Muscle of back (tissue), 13 donors: ENCODE measurements at places on chromosomes 2 and 18. TPM values are rescaled to one million over a fixed set of nuclear protein-coding genes. Genes with fewer than 3 reads are reported as not detected.

- no peak for DNase-seq
Observed at GRCh38 chr2:45178854-45179253, 169.6 kb upstream of the SIX2 start.

DNA sequence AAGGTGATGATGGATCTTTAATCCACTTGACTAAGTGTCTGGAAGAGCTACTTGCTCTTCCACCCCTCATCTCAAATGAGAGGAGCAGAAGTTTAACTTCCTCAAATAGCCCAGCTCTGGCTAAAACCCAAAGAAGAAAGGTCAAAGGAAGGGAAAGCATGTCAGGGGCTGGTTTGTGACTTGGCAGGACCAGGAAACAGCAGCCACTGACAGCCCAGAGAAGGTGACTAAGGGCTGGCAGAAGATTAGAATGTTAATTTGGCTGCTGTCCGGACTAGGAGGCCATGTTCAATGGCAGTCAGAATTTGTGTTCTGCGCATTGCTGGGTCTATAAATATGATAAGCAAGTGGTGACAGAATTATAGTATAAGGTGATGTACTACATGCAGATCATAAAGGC is 386.2 kb downstream of the SETBP1 start:
- no peak for DNase-seq

- DNase-seq, result no peak
Observed at GRCh38 chr2:120861191-120861575, 125.5 kb downstream of the GLI2 start.

DNA sequence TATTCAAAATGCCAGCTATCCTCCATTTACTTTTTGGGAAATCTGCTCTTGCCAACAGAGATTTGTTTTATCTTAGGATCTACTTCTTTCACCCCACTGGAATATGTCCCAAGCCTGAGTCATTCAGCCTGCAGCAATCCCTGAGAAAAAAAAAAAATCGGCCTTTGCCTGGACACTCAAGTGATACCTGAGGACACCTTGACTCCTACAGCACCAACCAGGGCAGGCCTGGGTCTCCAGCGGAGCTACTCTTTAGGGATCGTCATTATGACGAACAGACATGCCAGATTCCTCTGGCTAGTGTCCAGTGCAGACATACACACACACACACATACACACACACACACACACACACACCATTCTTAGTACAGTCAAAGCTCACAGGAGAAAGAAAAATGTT is 2.2 kb upstream of the UGT1A6 start:
- DNase-seq, result no peak

- no peak for DNase-seq
Observed at GRCh38 chr2:100270381-100271146, 51.7 kb downstream of the LONRF2 start.

- DNase-seq, result peak; percentile 36
Observed at GRCh38 chr18:35756506-35757117, 175.1 kb downstream of the GALNT1 start.

DNA sequence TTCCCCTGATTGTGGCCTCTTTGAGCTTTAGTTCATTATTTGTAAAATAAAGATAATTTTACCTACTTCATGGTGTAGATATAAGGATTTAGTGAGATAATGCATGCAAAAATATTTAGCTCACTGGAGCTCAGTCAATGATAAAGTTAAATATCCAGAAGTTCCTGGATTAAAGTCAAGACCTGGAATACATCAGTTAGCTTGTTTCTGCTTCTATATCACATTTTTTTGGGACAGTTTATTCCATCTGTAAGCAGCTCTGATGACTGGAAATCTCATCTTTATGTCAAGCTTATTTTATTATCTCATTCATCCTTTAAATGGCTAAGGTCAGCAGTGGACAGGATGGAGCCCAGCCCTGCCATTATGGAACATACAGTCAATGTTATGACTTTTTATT is 152.0 kb downstream of the EVA1A start:
- no peak for DNase-seq

The UGT1A10 gene
- not detected for polyA plus RNA-seq

The IL37 gene
- polyA plus RNA-seq, result not detected

The RASGRP3 gene
- 26.2 TPM for polyA plus RNA-seq

The DTNB gene
- polyA plus RNA-seq, result 5.6 TPM

The IL36RN gene
- not detected for polyA plus RNA-seq

The C1GALT1C1L gene
- 1.6 TPM for polyA plus RNA-seq
